Sigmoid colon (tissue), 7 donors: ENCODE measurements at places on chromosomes 3 and 15. TPM values are rescaled to one million over a fixed set of nuclear protein-coding genes. Genes with fewer than 3 reads are reported as not detected.
A peak's percentile ranks its signal among the peaks of the same experiment; 100 is the strongest.

FGF12 gene
- 7.8 TPM for total RNA-seq

PLA2G4D gene
- not detected for total RNA-seq

DUOXA1 gene
- 3.1 TPM for total RNA-seq

SATB1 gene
- 75.3 TPM for total RNA-seq

CPEB1 gene
- 11.1 TPM for total RNA-seq

- H3K4me3 ChIP-seq = peak overlapping the region; percentile 11
- no peak overlapping the region for H3K27ac ChIP-seq
- no peaks in the 10 kb centered on the region for H3K27me3 ChIP-seq
- H3K4me1 ChIP-seq = no peaks in the 10 kb centered on the region
Measured at GRCh38 chr3:125602752-125603649, 7.7 kb upstream of the OSBPL11 start.

DNA sequence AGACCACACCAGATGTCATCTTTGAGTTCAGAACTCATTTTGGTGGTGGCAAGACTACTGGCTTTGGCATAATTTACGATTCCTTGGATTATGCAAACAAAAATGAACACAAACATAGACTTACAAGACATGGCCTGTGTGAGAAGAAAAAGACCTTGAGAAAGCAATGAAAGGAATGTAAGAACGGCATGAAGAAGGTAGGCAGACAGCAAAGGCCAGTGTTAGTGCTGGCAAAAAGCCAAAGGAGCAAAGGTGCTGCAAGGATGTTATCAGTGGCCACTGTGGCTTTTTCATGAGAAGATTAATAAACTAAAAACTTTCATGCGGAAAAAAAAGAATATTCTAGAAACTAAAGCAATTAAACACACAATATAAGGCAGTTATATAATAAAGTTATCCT is 21.9 kb downstream of the AAGAB start:
- no peak overlapping the region for H3K27ac ChIP-seq
- peaks cover 55% of the 10 kb centered on the region for H3K36me3 ChIP-seq
- no peak for DNase-seq
- H3K4me1 ChIP-seq = no peaks in the 10 kb centered on the region

DNA sequence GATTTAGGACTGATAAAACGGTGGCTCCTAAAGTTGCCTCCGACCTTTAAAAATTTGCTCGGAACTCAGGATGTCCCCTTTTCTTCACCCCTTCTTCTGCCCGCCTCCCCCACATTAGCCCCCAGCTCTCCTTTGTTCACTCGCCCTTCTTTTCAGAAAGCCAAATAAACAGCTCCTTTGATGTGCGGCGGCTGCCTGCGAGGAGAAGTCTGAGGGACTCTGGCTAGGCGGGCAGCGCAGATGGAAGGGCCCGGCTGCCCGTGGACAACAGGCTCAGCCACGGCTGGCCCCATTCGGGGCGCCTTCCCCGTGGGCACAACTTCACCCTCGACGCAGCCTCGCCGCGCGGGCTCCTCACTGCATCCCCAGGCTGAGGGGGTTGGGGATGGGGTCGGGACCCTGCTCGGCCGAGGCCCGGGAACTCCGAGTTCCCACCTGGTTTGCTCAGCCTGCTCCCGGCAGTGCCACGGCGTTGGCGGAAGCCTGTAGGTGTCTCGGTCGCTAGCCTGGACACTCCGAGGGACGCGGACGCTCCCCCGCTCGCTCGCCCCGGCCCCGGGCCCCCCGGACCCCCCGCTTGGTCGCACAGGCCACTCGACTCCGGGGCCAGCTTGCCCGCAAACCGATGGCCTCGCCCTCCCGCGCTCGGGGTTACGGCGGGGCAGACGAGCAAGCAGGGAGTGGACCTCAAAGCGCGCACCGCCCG is 897 bp upstream of the TLE3 start:
- peaks cover 57% of the 10 kb centered on the region for H3K4me1 ChIP-seq
- peak overlapping the region; percentile 92 for H3K4me3 ChIP-seq
- H3K27me3 ChIP-seq = no peaks in the 10 kb centered on the region
- no peaks in the 10 kb centered on the region for H3K36me3 ChIP-seq
- peak overlapping the region; percentile 99 for H3K27ac ChIP-seq

- no peak overlapping the region for H3K27ac ChIP-seq
- H3K27me3 ChIP-seq = no peaks in the 10 kb centered on the region
- no peaks in the 10 kb centered on the region for H3K4me1 ChIP-seq
- H3K4me3 ChIP-seq = no peak overlapping the region
- DNase-seq = no peak
Measured at GRCh38 chr3:13307041-13307440, 113.1 kb downstream of the NUP210 start.

- H3K36me3 ChIP-seq = no peaks in the 10 kb centered on the region
- H3K27ac ChIP-seq = no peak overlapping the region
- no peaks in the 10 kb centered on the region for H3K27me3 ChIP-seq
Measured at GRCh38 chr3:135895106-135895733, 70.3 kb upstream of the PPP2R3A start.

DNA sequence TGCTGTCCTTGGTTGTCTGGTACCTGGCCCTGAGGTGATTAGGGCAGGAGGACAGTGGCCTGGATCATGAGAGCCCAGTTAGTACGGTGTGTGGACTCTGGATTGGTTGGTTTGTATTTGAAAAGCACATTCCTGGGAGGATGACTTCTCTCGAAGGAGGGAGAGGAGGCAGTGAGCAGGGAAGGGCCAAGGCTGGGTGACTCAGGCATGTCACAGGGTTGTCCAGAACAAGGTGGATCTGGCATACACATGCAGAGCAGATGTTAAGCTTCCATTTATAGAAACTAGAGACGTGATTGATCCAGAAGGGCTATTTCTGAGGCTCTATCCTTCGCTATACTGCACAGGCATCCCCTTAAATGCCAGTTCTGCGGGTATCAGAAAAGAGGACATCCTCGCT is 34.4 kb downstream of the FAM240A start:
- H3K36me3 ChIP-seq = no peaks in the 10 kb centered on the region
- H3K4me1 ChIP-seq = no peaks in the 10 kb centered on the region
- no peak for DNase-seq
- no peaks in the 10 kb centered on the region for H3K27me3 ChIP-seq

DNA sequence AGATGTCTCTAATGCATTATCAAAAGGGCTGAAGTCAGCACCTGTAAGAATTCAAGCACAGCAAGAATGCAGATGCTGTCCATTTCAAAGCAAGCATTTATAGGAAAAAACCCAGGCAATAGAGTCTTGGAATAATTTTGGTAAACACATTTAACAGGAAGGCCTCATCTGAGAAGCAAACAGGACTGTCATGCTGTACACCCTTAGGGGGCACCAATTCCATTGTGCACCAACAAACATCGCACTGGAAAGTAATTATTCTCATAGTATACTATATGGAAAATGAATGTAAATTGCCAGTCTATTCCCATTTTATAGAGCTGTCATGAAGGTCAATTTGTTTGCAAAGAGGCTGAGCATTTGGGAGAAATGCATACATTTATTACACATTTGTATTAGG is 247.3 kb upstream of the SUCLG2 start:
- H3K27ac ChIP-seq = no peak overlapping the region
- no peaks in the 10 kb centered on the region for H3K4me1 ChIP-seq
- H3K27me3 ChIP-seq = no peaks in the 10 kb centered on the region
- no peaks in the 10 kb centered on the region for H3K36me3 ChIP-seq
- H3K4me3 ChIP-seq = no peak overlapping the region

DNA sequence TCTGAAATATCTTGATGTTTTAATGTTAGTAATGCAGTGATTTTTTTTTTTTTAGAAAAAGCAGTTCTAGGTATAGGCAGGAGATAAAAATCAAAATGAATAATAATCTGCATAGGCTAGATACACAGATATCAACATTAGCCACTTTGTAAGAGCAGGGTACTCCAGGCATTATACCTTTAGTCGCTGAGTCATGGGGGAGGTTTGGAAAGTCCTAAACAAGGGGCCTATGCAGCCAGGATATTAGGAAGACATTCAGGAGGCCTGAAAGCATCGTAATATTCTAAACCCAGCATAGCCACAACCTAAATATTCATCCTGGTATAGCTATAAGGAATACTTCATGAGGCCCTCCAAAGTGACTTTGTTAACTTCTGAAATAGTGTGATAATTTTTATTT is 258.1 kb upstream of the NECTIN3 start:
- no peaks in the 10 kb centered on the region for H3K27me3 ChIP-seq
- no peak overlapping the region for H3K27ac ChIP-seq
- H3K36me3 ChIP-seq = no peaks in the 10 kb centered on the region
- H3K4me1 ChIP-seq = no peaks in the 10 kb centered on the region
